CD8-positive, alpha-beta memory T cell (primary cell): ENCODE measurements at places on chromosomes 5 and 9. TPM values are rescaled to one million over a fixed set of nuclear protein-coding genes. Genes with fewer than 3 reads are reported as not detected.

The SLC4A9 gene
- total RNA-seq, result not detected

GRCh38 chr5:157197086-157197485, 16.4 kb downstream of the ITK start:
- H3K27ac ChIP-seq, result peak overlapping the region; percentile 21
- no peaks in the 10 kb centered on the region for H3K27me3 ChIP-seq
- H3K36me3 ChIP-seq, result peaks cover 22% of the 10 kb centered on the region
- no peak for DNase-seq
- peak overlapping the region; percentile 1 for H3K4me3 ChIP-seq
- H3K4me1 ChIP-seq, result peaks cover 98% of the 10 kb centered on the region

GRCh38 chr9:101387871-101388506, 3.2 kb upstream of the BAAT start:
- H3K27ac ChIP-seq, result no peak overlapping the region
- no peaks in the 10 kb centered on the region for H3K27me3 ChIP-seq
- DNase-seq, result no peak
- H3K4me1 ChIP-seq, result no peaks in the 10 kb centered on the region

- H3K4me1 ChIP-seq, result no peaks in the 10 kb centered on the region
- H3K36me3 ChIP-seq, result no peaks in the 10 kb centered on the region
- H3K27me3 ChIP-seq, result no peaks in the 10 kb centered on the region
- no peak for DNase-seq
- no peak overlapping the region for H3K27ac ChIP-seq
- no peak overlapping the region for H3K4me3 ChIP-seq
Observed at GRCh38 chr5:179954434-179954833, 46.7 kb upstream of the TBC1D9B start.

DNA sequence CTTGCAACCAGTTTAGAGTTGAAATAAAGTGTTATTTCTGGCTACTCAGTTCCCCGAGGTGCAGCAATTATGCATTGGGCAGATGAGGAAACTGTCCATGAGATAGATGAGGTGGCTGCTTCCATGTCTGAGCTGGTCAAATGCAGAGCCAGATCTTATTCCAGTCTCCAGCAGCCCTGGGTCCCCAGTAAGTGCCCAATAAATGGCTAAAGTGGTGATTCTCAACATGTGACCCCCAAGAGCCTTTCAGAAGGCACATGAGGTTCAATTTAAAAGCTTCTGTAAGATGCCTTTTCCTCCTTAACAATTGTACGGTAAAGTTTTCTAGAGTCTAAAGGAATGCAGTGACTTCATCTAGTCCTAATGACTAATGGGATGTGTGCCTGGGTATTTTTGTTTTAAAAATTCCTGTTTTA, 17.5 kb downstream of the ATOX1 start:
- H3K4me3 ChIP-seq, result no peak overlapping the region
- no peaks in the 10 kb centered on the region for H3K27me3 ChIP-seq
- no peak for DNase-seq
- peaks cover 6% of the 10 kb centered on the region for H3K36me3 ChIP-seq

DNA sequence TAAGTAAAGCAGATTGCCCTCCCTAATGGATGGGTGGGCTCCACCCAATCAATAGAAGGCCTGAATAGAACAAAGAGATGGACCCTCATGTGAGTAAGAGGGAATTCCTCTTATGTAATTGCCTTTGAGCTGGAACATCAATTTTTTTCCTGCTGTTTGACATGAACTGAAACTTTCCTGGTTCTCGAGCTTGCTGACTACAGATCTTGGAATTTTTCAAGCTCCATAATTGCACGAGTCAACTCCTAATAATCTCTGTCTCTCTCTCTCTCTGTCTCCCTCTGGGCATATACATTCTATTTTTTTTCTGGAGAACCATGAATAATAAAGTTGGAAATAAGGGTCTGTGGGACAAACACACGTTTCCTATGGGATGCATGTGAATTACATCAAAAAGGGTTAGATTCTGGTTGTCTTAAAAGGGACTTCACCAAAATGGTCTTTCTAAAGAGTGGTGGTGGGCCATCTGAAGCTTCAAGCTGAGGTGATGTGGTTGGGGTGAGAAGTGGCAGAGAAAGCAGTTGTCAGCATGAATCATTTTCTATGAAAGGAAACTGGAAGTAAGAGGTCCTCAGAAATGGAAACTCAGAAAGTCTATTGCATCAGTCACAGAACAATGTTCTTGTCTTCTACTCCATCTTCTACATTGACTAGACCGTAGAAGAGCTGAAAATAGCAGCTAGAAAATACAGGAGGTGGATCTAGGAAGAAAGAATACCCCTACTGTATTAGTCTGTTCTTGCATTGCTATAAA, 47.0 kb upstream of the HOMER1 start:
- H3K4me1 ChIP-seq, result no peaks in the 10 kb centered on the region
- DNase-seq, result no peak
- H3K36me3 ChIP-seq, result no peaks in the 10 kb centered on the region
- no peaks in the 10 kb centered on the region for H3K27me3 ChIP-seq
- no peak overlapping the region for H3K27ac ChIP-seq
- no peak overlapping the region for H3K4me3 ChIP-seq

DNA sequence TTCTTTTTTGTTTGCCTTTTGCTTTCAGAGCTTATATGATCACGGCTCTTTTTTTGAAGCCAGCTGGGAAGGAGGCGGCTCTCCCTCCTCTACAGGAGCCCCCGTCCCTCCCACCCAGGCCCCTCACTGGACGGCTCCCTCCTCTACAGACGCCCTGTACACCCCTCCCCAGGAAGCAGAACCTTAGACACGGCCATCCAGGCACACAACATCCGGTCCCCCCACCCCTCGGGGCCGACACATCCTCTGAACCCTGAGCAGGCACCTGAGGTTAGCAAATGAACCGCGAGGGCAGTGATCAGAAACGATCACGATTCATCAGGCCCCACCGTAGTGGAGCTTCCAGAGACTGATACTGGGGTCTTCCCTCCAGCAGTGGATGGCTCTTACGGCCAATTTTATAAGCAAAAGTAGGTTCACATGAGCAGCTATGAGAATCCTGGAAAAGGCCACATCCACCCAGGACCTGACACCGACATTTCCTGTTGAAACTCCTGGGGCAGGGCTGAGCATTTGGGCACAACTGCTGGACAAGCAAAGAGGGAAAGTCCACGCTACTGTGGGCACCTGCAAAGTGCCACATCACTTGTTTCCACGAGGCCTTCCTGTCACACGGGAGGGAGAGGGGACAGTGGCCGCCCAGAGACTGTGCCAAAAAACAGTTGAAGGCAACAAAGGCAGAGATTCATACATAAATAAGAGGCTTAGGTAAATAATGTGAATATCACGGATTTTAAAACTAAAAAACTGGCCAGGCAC, 78.9 kb downstream of the SEMA4D start:
- peaks cover 82% of the 10 kb centered on the region for H3K4me1 ChIP-seq
- DNase-seq, result peak; percentile 59
- peak overlapping the region; percentile 35 for H3K4me3 ChIP-seq
- H3K36me3 ChIP-seq, result peaks cover 10% of the 10 kb centered on the region

The ACOT12 gene
- total RNA-seq, result not detected

DNA sequence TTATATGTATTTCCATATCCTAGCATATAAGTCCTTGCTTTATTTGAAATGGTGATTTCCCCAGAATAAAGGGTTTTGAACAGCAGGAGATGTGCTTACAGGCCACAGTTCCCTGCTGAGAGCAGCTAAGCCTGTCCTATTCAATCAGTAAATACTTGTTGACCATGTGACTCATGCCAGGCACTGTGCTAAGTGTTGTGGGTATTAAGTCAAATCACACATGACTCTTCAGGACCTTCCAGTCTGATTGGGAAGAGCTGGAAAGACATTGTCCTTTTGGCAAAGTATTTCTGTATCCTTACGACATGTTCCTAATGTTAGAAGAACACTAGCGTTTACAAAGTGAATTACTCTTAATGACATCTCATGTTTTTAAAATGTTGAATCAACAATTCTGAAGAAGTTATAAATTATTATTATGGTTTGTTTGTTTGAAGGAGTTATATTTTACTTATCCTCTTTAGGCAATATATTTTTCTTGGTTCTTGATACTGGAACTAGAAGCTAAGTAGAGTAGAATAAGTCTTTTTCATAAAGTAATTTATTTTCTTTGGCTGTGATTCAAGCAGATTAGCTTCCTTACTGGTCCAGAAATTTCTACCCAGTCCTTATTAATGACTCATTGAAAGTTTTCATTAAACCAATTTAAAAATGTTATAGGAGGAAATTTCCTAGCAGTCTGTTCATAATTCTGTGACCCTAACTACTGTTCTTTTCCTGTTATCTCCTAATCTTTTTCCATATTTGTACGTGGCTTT, 82.1 kb downstream of the GAPVD1 start:
- H3K4me3 ChIP-seq, result no peak overlapping the region
- no peaks in the 10 kb centered on the region for H3K27me3 ChIP-seq
- no peak overlapping the region for H3K27ac ChIP-seq
- no peak for DNase-seq
- H3K36me3 ChIP-seq, result peaks cover 54% of the 10 kb centered on the region
- no peaks in the 10 kb centered on the region for H3K4me1 ChIP-seq

The OBP2B gene
- not detected for total RNA-seq

DNA sequence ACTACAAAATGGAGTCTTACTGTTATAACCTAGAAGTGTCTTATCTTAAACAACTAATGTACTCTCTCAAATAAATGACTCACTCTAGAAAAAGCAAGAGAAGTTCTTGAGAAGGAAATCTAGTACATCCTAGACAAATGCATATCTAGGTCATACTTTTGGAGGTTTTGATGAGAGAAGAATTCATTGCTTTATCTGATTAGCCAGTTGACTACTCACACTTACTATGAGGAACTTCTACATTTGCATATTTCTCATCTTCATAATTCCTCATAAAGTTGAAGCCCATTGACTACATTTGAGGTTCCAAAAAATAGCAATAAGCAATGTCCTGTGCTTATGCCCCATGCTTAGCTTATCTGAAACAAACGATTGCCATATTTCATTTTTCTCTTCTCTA, 2.8 kb downstream of the JAKMIP2 start:
- DNase-seq, result no peak
- H3K4me1 ChIP-seq, result peaks cover 14% of the 10 kb centered on the region
- no peak overlapping the region for H3K27ac ChIP-seq
- H3K36me3 ChIP-seq, result no peaks in the 10 kb centered on the region

DNA sequence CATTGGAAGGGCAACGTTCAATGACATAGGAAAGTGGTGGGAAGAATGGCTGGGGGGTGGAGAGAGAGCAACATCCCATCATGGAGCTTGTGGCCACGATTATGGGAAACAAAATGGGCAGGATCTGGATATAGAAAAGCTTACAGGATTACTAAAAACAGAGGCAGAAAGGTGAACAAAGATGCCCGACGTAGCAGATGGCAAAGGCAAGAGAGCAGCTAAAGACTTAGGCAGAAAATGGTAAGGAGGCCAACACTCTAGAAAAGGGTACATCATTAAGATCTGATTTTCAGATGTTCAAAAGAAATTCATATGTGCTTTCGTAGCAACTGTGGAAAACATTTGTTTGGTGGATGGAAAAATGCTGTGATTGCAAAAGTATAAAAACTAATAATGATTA, 102.5 kb downstream of the OTULIN start:
- H3K27me3 ChIP-seq, result no peaks in the 10 kb centered on the region
- H3K27ac ChIP-seq, result no peak overlapping the region
- no peak for DNase-seq
- no peaks in the 10 kb centered on the region for H3K4me1 ChIP-seq

The TAF11L10 gene
- not detected for total RNA-seq

DNA sequence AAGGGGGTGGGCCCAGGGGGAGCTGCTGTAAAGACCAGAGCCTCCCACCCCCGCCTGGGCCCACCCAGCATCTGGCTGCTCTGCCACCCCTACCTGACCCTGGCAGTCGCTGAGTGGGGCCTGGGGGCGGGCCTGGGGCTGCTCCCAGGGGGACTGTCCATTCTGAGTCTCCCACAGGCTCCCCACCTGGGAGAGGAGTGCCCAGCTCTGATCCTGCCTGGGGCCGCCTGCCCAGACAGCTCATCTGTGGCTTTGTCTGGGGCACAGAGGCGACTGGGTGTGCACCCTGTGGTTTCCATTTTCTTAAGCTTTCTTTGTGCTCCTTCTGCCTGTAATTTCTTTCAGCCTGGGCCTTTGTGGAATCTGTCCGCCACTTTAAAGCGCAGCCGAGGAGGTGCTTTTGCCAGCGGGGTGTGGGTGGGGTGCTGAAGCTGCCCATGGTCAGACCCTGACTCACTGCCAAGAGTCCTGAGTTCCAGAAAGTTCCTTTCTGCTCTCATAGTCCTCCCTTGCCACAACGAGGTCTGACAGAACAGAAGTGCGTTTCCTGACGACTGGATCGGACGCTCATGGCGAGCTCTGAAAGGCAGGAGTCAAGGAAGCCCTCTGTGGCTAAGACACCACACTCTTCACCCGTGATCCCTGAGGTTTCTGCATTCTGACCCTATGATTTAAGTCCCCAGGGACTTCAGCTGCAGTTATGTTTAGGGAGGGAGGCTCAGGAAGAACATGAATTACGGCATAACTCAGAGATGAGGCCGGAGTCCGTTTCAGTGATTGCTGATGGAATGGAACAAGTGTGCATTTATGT, 225.0 kb downstream of the FANCC start:
- H3K36me3 ChIP-seq, result no peaks in the 10 kb centered on the region
- no peak overlapping the region for H3K4me3 ChIP-seq
- H3K4me1 ChIP-seq, result no peaks in the 10 kb centered on the region
- no peak overlapping the region for H3K27ac ChIP-seq
- H3K27me3 ChIP-seq, result no peaks in the 10 kb centered on the region

DNA sequence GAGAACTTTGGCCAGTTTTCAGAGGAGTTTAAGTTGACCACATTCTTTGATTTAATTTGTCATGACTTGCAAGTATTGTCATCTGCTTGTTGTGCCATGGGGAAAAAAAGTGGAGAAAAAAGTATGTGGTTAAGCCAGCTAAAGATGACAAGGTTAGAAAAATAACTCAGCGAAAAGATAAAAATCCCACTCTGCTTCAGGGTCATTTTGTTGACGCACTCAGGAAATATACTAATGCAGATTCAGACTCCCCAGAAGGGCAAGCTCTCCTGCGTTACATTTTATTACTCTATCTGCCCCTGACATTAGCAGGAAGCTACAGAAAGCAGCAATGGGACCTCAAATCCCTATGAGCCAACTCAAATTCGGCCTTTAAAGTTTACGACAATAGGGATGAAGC, 27.6 kb upstream of the TESK1 start:
- no peaks in the 10 kb centered on the region for H3K4me1 ChIP-seq
- H3K36me3 ChIP-seq, result no peaks in the 10 kb centered on the region
- H3K27me3 ChIP-seq, result no peaks in the 10 kb centered on the region
- no peak overlapping the region for H3K27ac ChIP-seq
- no peak overlapping the region for H3K4me3 ChIP-seq

The ALDOB gene
- total RNA-seq, result not detected
